ENCODE measurements at places on chromosomes 6 and 20. TPM values are rescaled to one million over a fixed set of nuclear protein-coding genes. Genes with fewer than 3 reads are reported as not detected.
A peak's percentile ranks its signal among the peaks of the same experiment; 100 is the strongest.

DNA sequence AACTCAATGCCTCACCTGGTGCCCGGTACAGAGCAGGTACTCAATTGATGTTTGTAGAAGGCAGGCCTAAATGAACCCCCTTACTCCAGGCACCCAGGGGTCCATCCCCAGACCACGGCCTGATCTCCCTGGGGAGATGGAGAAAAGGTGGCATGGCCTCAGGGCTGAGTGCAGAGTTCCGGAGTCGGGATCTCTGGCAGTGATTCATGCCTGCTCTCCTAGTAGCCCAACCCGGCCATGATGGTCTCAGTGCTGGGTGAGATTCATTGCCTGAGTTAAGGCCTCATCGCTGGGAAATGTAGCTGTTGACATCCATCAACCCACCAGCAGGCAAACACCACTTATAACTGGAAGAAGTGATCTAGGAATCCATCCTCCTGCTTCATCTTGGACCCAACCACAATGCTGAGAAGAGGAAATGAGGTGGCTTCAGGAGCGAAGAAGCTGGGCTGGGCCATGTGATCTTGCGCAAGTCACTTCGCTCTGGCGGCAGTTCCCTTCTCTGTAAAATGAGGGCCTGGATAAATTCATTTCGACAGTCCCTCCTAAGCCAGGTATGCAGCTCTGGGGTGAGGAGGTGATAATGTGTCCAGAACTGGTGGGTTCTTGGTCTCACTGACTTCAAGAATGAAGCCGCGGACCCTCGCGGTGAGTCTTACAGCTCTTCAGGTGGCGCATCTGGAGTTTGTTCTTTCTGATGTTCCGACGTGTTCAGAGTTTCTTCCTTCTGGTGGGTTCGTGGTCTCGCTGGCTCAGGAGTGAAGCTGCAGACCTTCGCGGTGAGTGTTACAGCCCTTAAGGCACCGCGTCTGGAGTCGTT is 24.7 kb downstream of the ETV7 start:
- DNase-seq, result no peak

DNA sequence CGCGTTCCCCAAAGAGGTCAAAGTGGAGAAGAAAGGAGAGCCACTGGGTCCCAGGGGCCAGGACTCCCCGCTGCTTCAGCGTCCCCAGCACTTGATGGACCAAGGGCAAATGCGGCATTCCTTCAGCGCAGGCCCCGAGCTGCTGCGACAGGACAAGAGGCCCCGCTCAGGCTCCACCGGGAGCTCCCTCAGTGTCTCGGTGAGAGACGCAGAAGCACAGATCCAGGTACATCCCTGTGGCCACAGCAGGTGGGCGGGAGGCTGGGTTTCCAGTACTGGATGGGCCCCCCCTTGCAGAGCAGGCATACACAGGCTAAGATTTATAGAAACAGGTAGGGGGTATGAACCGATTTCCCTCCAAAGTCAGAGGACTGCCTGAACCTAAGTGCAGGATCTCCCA is 42.7 kb upstream of the SMIM28 start:
- no peak for DNase-seq

- no peak for DNase-seq
Observed at GRCh38 chr6:29516108-29516507, 28.4 kb upstream of the MAS1L start.

FAM217A gene
- not detected for total RNA-seq

- no peak for DNase-seq
Observed at GRCh38 chr20:53878262-53879047, 191.9 kb downstream of the BCAS1 start.

DNA sequence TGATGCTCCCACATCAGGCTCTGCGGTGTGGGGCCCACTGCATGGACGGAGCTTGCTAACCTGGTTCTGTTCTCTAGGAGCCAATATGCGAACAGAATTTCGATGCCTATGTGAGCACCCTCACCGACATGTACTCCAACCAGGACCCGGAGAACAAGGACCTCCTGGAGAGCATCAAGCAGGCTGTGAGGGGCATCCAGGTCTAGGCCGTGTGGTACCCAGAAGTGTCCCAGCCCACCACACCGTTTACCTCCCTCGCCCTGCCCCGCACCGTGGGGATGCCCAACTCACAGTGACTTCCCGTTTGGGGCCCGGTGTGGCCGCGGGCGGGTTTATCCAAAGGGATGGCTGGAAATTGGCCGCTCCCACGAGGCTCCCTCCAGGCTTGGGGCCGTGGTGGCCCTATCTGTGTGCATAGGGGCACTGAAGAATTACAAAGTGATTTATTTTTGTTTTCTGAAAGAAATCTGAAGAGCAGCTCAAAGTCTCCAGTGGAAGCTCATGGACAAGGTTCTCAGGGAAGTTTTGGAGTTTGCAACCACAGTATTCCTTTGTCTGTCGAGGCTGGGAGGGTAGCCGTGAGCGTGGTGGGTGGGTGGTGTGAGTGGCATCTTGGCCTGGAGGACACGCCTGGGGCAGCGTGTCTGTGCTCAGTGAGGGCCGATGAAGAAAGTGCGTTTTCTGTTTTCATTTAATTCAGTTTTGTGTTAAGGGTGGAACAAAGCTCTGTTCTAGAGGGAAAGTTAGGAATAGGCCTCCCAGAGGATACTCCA is 15.1 kb upstream of the PCMTD2 start:
- DNase-seq, result peak; percentile 12

GRCh38 chr6:66638099-66638498 is 931.1 kb upstream of the EYS start:
- no peak for DNase-seq

DNA sequence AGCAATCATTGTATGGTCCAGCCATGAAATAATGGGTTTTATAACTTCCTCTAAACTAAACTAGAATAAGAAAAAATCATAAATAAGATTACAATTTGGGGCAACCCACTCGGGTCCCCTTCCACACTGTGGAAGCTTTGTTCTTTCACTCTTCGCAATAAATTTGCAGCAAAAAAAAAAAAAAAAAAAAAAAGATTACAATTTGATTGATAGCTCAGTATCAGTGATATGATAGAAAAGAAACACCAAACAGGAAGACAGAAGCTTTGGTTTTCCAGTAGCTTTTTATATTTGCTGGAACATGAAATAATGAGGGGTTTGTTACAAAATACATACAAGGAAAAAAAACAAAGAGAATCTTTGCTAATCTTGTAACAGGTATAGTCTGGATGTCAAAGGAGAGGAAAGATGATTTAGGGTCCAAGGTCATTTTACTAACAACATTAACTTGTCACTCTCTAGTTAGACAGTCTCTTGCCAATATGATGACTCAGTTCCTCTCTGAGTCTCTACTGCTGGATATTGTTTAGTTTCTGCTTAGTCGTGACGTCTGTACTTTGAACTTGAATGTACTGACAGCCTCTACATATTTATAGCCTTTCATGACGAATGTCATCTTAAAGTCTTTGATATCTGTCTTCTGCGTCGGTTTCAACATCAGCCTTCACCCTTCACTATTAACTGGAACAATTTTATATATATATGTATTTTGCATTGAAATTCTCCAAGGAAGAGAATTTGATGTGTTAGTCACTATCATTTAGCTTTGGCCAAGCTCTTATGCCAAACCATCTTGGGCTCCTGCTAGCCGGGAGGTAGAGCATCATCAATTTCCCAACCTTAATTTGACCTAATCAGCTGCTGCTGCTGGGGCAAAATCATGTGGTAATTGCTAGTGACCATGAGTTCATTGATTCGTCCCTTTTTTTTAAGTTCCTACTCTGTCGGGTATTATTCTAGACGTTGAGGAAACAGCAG is 213.1 kb upstream of the STXBP5 start:
- DNase-seq, result no peak

- DNase-seq, result no peak
Observed at GRCh38 chr20:18019068-18019467, 38.6 kb downstream of the OVOL2 start.

NEURL2 gene
- total RNA-seq, result 1.1 TPM
